ENCODE measurements at places on chromosomes 11 and 22.

DNA sequence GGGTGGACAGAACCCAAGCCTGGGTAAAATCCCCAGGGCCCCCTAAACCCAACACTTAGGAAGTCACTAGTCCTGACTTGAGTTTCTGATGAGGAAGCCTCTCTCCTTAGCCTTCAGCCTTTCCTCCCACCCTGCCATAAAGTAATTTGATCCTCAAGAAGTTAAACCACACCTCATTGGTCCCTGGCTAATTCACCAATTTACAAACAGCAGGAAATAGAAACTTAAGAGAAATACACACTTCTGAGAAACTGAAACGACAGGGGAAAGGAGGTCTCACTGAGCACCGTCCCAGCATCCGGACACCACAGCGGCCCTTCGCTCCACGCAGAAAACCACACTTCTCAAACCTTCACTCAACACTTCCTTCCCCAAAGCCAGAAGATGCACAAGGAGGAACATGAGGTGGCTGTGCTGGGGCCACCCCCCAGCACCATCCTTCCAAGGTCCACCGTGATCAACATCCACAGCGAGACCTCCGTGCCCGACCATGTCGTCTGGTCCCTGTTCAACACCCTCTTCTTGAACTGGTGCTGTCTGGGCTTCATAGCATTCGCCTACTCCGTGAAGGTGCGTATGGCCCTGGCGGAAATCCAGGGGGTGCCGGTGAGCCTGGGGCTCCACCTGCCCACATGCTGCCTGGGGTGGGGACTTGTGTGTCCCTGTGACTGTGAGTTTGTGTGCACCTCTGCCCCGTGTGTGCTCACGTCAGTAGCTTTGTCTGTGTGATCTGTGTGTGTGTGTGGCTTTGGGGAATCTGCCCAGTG is at the start of gene IFITM1:
Gene IFITM1 (plus strand): TSS at position 254 of the 767 bp plus-strand sequence. CDS start 131 bp downstream, at position 385.
- DNase-seq: no peak

GRCh38 chr11:1508491-1508891 is 21.9 kb upstream of the MOB2 start:
- DNase-seq: no peak

DNA sequence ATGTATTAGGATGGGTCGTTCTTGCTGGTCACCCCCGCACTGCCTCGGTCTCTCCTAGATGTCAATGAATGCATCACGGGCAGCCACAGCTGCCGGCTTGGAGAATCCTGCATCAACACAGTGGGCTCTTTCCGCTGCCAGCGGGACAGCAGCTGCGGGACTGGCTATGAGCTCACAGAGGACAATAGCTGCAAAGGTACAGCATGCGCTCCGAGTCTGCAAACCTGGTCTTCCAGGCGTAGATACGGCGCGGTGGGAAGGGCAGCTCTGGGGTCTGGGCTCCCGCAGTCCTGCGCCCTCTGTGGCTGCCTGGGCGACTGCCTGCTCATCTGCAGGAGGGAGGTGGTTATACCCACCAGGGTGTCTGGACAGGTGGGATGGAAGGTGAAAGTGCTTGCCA is 31.0 kb downstream of the FBLN1 start:
- DNase-seq: no peak

DNA sequence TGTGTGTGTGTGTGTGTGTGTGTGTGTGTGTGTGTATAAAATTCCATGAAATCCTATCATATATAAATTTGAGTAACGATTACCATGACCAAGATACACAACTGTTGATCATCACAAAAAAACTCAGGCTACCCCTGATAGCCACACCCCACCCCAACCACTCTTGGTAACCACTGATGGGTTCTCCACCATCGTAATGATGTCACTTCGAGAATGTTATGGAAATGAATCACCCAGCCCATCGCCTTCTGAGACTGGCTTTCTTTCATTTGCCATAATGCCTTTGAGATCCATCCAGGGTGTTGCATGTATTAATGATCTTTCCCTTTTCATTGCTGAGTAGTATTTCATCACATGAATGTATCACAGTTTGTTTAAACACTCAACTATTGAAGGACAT is 496.0 kb downstream of the MIAT start:
- no peak for DNase-seq

GRCh38 chr11:62340269-62340901 is 3.1 kb downstream of the ASRGL1 start:
- peak; percentile 23 for DNase-seq

DNA sequence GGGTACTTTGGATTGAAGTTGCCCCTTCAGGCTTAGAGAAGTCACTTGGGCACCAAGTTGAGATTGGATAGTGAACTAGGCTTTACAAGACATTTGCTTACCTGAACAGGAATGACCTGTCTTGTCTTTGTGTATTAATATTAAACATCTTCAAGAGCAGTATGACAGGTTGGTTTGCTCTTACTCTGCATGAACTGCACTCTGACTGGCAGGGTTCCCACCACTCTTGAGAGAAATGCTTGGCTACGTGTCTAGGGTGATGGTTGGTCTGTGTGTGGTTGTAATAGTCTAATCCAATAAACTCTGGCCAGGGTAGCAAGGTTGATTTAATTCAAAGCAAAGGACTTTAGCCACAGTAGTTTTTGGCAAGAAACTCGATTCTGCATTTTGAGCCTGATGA is 20.1 kb upstream of the SPTBN2 start:
- peak; percentile 38 for DNase-seq

- DNase-seq: no peak
Measured at GRCh38 chr22:38415046-38415445, 40.0 kb downstream of the KCNJ4 start.

GRCh38 chr22:43346521-43346929 is 3.4 kb upstream of the SCUBE1 start:
- DNase-seq: no peak

- DNase-seq: no peak
Measured at GRCh38 chr11:13143486-13144297, 133.9 kb upstream of the BMAL1 start.

GRCh38 chr11:58957922-58958321 is 18.6 kb downstream of the GLYATL1 start:
- no peak for DNase-seq

DNA sequence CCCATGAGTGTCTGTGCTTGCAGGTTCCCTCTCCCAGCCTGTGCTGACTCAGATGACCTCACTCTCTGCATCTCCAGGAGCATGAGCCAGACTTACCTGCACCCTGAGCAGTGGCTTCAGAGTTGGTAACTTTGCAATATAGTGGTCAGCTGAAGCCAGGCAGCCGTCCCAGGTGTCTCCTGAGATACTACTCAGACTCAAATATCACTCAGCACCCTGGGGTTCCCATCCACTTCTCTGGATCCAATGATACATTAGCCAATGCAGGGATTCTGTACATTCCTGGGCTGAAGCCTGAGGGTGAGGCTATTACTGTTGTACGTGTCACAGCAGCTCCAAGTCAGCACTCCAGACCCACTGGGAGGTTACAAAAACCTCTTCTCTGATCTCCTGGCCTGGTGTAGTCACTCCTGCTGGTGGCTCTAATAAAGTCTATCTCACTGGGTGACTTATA is 87.8 kb upstream of the TOP3B start:
- DNase-seq: no peak

DNA sequence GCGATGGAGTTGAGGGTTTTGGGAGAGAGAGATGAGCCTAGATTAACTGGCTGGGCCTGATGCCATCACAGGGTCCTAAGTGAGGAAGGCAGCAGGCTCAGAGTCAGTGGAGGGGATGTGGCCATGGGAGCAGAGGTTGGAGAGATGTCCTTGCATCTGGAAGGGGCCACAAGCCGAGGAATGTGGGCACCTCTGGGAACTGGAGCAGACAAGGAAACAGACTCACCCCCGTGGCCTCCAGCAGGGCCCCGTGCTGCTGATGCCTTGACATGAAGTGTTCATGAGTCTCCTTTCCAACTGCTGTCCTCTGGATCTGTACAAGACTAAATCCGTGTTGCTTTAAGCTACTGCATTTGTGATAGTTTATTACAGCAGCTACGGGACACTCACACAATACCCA is 49.2 kb downstream of the SHISAL1 start:
- no peak for DNase-seq

DNA sequence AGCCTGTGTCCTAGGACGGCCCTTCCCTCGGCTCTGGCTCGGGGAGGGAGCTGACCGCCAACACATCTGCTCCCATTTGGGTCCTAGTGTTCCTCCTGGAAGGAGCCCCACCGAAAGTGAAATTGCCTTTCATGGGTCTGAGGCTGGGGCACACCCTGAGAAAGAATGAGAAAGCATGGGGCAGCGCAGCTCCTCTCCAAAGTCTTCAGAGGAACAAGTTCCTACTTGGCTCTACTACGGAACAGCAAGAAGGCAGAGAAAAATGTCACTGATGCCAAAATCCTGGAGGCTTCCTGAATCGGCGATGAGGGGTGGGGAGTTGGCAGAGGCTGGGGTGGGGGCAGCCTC is 41.5 kb upstream of the MYEOV start:
- DNase-seq: no peak

DNA sequence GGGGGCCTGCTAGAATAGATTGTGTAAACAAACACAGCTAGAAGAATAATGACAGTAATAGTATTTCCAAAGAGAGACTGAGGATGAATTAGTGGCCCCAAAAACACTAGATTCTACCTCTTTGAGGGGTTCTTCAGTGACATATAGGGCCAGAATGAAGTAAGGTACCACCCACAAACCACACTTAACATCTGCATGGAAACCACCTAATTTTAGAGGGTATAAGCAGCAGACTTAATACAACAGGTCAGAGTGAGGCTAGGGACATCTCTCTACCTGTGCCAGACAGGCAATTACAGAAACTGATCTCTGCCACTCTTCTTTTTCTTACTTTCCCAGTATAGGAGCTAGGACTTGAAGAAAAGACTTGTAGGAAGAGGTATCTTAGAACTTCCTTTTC is 20.1 kb downstream of the ELP4 start:
- DNase-seq: no peak

DNA sequence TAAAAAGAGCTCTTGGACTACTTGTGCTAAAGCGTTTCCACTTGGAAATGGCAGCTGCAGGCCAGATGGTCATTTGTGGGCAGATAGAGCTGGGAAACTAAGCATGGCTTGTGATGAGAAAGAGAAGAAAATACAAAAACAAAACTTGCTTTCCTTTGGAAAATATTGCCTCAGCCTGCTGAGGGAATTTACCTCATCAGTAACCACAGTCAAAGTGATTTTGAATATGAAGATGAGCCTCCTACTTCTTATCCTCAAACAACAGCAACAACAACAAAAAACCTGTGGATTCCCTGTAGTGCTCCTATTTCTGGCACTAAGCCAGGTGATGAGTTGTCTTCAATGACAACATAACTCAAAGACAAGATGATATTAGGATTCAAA is 62.7 kb upstream of the FIBIN start:
- DNase-seq: peak; percentile 49

DNA sequence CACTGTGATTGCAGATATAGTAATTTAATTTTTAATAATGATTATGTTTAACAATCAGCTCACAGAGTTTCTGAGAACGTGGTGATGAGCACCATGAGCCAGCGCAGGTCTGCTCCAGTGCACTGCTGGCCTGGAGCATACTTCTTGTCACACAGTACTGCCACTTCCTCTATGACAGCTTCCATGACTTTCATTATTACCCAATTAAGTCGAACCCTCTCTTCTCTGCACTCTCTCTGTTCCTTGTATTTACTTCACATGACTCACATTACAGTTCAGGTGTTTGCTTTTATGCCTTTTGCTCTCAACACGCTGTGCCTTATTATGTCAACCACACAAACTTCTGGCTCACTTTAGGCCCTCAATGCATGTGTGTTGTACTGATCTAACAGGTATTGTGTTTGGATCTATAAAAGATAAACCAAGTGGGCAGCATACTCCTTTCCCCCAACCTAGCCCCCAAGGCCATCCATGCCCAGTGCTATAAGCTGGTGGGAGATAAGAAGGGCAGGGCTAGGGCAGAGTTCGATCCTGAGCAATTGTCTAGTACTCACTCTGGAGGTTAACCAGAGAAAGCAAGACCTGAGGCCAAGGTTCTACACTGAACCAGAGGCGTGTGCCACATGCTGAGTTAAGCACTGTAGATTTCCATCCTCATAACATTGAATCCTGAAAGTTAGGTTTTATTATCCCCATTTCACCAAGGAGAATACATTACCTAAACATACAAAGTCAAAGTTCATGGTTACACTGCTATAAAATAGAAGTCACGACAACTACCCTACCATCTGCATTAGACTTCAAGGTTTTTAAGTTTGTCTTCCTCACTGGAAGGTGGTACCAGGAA is 356.5 kb downstream of the INSC start:
- no peak for DNase-seq

- no peak for DNase-seq
Measured at GRCh38 chr11:94539420-94539819, 4.3 kb upstream of the FUT4 start.

DNA sequence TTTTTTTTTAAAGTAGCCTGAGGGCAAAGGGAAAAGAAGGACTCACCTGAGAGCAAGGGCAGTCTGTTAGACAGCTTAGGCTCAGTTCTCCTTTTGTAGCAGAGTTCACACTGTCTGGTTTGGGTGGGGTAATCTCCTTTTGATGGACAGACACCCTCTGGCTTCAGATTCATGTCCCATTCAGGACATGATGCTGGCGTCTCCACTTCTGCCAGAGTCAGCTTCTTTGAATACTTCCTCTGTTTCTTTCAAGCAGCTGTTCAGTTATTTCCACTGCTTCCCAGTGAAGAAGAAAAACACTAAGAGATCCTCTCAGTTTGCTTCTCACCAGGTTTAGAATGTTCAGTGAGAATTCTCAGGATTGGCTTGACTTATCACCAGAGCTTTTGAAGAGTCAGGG is 79.0 kb upstream of the HSD17B12 start:
- no peak for DNase-seq

DNA sequence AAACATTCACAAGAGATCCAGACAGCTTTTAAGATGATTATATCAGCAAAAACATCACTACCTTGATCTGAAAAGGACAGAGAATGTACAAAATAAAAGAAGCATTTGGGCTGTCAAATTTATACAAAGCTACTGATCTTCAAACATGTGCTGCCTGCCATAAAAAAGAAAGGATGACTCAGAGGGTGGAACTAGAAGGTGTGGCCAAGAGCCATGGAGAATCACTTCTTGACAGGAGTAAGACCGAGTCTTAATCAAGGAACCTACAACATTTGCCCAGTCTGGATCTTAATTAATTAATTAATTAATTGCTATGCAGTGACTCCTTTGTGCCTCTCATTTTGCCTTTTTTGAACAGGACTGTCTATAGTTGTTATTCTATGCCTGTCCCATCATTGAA is 33.2 kb downstream of the C11orf96 start:
- no peak for DNase-seq

GRCh38 chr22:45197606-45198462 is 34.1 kb downstream of the NUP50 start:
- DNase-seq: no peak

DNA sequence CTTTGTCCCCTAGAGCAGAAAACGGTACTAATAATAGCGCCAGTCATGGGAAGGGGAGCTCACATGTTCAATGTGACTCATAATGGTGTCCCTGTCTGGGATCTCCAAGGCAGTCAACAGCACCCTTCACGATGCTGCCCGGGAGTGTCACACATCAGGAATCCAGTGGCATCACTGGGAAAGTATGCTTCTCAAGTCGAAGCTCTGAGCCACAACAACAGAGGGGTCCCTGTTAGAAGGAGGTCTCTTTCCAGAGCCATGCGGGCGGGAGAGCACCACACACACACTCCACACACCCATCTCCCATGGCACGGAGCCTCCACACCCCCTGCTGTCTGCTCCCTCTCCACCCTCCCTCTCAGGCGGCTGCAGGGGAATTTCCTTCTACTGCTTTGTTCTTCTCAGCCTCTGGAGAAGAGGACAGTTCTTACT is 119.7 kb downstream of the ETS1 start:
- no peak for DNase-seq

GRCh38 chr22:22836635-22837034 is 51.0 kb upstream of the IGLL5 start:
- no peak for DNase-seq

GRCh38 chr11:123546515-123546914 is 107.9 kb downstream of the SCN3B start:
- DNase-seq: no peak

GRCh38 chr11:61871158-61871597 is 20.2 kb downstream of the FADS3 start:
- peak; percentile 25 for DNase-seq

Measured in NCI-H446 treated with DMSO at 0.1 percent for 48 hours (cell line).